Activated CD8-positive, alpha-beta memory T cell treated with anti-CD3 and anti-CD28 coated beads, Interleukin-2, amount 50 U/mL, for 48 hours (primary cell): ENCODE measurements at places on chromosomes 3 and 15.

DNA sequence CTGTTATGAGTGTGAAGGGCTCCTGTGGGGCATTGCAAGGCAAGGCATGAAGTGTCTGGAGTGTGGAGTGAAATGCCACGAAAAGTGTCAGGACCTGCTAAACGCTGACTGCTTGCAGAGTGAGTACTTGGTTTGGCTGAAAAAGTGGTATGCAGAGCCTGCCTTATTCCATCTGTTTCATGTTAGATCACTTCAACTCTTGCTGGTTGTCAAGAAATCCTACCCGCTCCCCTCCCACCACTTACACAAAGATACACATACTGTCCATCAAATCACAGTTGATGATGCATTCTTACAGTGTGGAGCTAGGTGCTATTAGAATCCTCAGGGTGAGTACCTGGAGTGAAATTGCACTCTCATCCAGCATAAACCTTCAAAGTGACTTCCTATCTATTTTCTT lies 272.1 kb downstream of the UNC13C start:
- no peak for DNase-seq

- DNase-seq, result no peak
Measured at GRCh38 chr15:86059851-86060250, 19.8 kb upstream of the AGBL1 start.

DNA sequence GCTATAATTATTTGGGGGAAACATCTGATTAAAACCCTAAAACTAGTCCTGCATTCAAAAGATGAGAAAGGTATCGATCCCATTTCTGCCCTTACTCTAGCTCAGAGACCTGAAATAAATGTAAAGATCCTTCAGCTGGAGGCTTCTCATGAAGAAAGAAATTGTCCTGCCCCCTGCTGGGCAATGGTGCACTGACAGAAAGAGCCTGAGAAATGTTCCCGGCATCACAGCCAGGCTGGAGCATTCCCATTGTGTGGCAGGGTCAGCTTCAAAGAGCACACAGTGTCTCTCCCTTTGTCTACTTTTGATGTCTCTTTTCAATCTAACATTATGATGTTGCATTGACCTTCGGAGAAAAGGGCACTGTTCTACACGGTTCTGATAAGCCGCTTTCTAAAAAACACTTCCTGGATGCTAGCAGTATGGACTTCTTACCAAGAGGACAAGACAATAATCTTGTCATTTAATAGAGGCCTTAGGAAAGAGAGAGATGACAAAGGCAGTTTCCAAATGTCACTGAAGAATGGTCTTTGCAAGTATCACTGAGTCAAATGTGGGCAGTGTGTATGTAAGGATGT lies 287.5 kb downstream of the MAGI1 start:
- DNase-seq, result no peak

- peak; percentile 57 for DNase-seq
Measured at GRCh38 chr3:53846134-53846850, at the start of the genes CHDH and IL17RB. Gene CHDH, minus strand, starts transcription at chr3:53846419. Its CDS starts 22,411 bp downstream, at chr3:53824008. Gene IL17RB, plus strand, starts transcription at chr3:53846568. Its CDS starts 21 bp downstream, at chr3:53846589.

- no peak for DNase-seq
Measured at GRCh38 chr15:89146366-89146765, 58.1 kb downstream of the ABHD2 start.

- DNase-seq, result no peak
Measured at GRCh38 chr3:62918131-62918530, 42.9 kb upstream of the CADPS start.

DNA sequence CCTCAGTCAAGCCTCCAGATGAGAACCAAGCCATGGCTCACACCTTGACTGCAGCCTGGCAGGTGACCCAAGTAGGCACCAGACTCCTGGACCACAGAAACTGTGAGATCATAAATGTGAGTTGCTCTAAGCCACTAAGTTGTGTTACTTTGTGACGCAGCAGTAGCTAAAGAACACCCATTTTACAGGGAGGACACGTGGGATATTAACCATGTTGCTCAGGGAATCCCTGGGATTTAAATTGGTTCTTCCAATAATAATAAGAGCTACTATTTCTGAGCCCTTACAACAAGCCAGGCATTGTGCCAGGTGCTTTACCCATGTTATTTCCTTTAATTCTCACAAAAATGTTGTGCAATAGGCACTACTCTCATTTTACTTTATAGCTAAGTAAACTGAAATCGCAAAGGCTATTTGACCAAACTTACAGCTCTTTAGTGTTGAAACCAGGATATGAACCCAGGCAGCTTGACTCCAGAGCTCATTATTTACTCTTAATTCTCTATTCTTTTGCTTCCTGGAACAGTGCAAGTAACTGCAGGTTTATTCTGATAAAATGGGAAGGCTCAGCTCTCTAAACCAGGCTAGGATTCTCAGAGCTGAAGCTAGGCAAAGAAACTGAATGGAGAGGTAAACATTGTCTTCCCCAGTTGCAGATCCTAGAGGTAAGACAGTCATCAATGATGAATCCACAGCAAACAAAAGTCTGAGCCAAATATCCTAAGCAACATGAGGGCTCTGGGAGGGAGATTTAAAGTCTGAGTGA lies 294.4 kb downstream of the KBTBD8 start:
- DNase-seq, result no peak

DNA sequence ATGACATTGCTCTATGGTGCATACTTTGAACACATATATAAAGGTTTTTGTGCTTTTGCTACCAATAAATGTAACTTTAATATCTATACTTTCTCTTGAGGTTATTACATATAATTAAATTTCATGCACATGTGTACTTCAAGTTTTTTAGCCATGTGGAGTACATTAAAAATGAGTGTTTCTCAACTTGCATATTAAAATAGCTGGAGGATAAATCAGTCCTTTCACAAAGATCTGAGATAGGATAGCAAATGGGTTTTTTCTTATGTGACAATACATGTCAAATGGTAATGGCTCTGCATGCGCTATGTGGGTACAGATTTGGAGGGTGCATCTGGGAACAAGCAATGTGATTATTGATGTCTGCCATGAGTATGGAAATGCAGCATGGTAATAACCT lies 48.7 kb upstream of the COL6A6 start:
- no peak for DNase-seq

DNA sequence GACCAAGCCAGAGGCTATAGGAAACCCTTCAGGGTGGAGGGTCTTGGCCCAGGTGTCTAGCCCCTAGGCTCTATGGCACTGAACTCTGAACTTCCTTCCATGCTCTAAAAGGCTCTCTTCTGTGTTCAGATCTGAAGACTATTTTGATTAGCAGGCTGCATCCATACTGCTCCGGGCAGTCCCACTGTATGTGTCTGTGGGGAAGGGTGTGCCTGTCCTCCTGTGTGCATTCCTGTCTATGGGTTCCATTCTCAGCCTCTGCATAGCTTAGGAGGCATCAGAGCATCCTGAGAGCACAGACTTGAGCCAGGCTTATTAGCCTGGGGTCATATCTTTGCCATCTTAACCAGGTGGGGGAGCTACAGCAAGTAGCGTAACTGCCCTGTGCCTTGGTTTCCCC lies 38.0 kb downstream of the EXOG start:
- DNase-seq, result peak; percentile 23

DNA sequence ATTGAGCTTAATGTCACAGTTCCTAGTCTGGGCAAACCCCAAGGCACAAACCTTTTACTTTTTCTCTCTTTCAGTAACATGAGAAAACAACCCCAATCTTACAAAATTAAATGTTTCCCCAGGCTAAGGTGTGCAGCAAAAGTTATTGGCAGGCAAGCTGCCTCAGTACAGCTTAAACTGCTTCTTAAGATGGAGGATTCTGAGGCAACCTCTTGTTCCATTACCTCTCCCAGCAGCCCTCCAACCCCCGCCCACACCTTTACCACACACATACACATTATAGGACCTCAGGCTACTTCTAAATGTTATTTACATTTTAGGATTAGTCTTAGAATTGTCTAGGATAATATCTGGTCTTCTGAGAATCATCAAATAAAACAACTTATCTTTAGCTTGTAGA lies 22.3 kb upstream of the CBLB start:
- no peak for DNase-seq

- DNase-seq, result no peak
Measured at GRCh38 chr15:40379853-40380252, 2.7 kb upstream of the KNSTRN start.

DNA sequence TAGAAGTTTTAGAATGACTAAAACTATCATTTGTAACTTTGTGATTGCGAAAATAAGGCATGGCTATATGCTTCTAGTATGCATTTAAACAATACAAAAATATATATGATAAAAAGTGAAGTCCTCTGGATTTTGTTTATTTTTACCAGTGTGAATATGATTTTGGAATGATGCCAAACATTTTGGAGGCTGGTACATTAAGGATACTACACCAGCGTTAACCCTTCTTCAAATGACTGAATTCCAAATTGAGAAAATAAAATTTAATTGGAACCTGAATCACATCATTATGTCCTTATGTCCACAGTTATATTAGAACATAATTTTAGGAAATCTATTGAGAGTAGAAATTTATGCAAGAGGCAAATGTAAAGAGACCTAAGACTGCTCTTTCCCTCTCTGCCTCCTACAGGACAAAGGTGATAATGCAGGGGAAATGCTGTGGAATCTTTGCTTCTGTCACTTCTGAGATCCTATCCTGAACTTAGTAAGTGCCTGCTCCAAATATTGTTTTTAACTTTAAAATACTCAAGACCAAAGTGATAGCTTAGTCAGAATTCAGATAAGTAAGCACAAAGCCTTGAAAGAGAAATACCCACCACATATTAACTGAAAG lies 121.1 kb upstream of the NANOGP8 start:
- no peak for DNase-seq

GRCh38 chr3:30004481-30004880 lies 601.9 kb upstream of the TGFBR2 start:
- DNase-seq, result no peak

- no peak for DNase-seq
Measured at GRCh38 chr3:178440043-178440442, 96.2 kb upstream of the KCNMB2 start.

DNA sequence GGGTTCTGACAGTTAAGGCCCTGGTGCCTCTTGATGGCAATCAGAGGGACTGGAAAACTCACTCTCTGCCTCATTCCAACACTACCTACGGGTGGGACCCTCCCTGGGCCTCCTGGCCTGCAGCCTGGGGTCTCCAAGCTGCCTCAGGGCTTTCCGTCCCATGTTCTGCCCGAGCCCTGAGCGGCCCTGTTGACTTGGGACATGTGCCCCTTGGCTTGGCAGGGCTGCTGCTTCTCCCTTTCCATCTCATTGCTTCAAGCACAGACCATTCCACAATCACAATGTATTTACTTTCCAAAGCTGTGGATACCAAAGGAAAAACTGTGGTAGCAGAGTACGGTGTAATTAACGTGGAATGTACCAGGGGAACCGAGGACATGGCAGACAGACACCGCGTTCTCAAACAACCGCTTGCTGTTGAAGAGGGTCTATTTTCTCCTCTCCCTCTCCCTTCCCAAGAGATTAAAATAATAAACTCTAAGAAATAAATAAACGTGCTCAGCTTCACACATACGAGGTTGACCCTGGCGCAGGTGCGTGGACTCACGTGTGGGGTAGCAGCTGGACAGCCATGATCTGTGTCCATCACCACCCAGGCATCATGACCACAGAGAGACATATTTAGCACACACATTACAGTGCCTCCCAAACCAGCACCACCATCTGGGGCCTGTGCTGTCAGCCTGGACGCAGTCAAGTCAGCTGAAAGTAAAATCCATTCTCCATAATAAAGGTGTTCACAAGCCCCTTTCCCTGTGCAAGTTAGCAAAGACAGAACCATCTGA lies 172.0 kb downstream of the XXYLT1 start:
- no peak for DNase-seq

DNA sequence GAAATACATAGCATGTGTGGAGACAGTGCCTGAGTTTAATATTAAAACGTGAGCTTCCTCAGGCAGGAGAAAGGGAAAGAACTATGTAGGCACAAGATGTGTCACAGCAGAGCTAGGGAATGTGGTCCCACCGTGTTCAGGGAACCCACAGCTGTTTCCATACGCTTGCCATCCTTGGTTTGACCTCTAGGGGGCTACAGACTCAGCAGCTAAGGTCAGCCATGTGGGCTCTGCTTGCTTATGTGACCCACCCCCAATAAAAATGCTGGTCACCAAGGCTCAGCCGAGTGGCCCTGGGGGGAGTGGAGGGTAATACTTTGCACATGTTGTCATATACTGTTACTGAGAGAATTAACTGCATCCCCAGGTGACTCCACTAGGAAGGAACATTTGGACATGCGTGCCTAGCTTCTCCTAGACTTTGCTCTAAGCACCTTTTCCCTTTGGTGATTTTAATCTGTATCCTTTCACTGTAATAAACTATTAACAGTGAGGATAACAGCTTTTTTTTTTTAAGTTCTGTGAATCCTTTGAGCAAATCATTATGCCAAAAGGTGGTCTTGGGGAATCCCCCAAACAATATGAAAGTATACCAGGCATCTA lies 3.3 kb downstream of the TUBGCP5 start:
- DNase-seq, result peak; percentile 76

GRCh38 chr15:92968926-92969651 lies 69.0 kb downstream of the CHD2 start:
- DNase-seq, result no peak

- no peak for DNase-seq
Measured at GRCh38 chr3:98531622-98532274, at the start of gene GPR15. Gene GPR15, plus strand, starts transcription at chr3:98531978. Its CDS starts 56 bp downstream, at chr3:98532034.

- no peak for DNase-seq
Measured at GRCh38 chr15:76183930-76184649, 124.3 kb downstream of the TMEM266 start.
